KG1 (cell line): ENCODE measurements at places on chromosomes 7 and 10.

GRCh38 chr7:23700046-23700445 is 10.0 kb upstream of the STK31 start:
- no peak for DNase-seq

- no peak for DNase-seq
These were observed 15.4 kb downstream of the LRRC27 start for GRCh38 chr10:132347211-132347930.

DNA sequence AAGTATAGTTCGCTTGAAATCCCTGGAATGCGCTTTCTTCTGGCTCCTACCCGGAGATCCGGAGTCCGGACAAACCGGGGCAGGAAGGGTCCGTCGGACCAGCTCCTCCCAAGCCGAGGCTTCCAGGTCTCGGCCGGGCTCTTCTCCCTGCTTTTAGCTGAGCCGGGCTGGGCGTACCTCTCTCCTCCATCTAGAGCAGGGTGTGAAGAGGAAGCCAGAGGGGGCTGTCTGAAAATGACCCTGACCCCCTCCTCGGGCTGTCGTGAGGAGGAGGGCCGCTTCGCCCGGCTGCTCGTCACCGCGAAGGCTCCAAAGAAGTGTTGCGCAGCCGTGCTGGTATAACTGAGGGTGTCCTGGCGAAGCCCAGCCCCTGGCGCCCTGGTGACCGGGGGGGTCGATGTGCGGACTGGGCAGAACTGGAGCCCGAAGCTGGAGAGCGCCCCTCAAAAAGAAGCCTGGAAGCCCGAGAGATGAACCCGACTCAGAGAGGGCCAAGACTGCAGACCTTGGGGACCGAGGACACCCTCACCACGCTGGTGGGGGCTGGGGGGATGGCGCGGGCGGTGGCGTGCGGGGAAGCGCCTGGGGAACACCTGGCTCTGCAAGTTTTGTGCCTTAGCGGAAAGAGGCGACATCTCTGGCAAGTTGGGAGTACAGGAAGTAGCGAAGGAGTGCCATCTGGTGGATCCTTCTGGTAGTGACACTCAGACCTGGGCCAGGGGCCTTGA is 5.7 kb downstream of the KAZALD1 start:
- DNase-seq = peak; percentile 50

- no peak for DNase-seq
These were observed 52.8 kb downstream of the ABLIM1 start for GRCh38 chr10:114605155-114605797.

DNA sequence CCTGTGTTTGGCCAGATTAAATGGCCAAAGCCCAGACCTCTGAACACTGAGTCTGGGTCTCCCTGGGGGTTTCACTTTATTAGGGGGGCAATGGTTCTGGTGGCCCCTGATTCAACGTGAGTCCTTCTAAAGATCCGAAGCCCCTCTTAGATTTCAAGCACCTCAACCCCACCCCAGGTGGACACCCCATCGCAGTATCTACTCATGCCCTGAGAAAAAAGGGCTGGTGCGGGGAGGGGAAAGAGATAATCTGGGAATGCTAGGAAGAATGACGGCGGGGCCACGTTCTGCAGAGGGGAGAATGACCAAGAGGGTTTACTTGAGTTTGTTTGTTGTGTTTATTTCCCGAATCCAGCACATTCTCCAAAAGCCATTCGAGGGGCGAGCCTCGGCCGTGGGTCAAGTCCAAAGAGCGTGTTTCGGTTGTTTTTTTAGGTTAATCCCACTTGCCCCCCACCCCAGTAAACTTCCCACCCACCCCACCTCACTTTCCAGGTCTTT is 832 bp downstream of the PDLIM1 start:
- DNase-seq = no peak

GRCh38 chr10:3948843-3949242 is 163.8 kb upstream of the KLF6 start:
- peak; percentile 13 for DNase-seq

DNA sequence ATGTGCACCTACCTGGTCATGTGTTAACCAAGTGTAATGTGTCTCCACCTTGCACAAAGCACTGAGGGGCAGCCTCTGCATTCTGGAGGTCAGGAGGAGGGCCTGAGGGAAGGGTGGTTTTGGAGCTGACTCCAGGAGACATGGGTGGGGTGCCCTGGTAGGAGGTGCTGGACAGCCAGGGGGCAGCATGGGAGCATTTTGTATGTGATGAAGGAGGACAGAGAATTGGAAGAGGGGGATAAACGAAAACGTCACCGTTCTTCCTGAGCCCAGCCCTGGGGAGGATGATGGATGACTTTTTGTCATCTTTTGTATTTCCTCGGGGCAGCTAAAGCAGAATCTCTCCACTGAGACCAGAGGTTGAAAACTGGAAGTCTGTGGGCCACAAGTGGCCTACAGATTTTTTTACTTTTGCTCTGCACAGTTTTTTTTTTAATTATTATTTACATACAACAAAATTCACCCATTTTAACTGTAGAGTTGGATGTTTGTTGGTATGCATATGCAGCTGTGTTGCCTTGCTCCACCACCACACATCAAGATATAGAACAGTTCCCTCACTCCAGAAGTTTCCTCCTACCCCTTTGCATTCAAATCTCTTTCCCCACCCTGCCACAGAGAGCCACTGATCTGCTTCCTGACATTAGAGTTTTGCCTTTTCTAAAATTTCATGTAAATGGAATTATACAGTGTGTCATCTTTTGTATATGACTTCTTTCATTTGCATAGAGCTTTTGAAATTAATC is 242.5 kb downstream of the VTI1A start:
- no peak for DNase-seq

- no peak for DNase-seq
These were observed 17.5 kb upstream of the PLAU start for GRCh38 chr10:73893426-73893825.

- no peak for DNase-seq
These were observed 143.3 kb downstream of the DGKI start for GRCh38 chr7:137703291-137704010.

GRCh38 chr7:137882261-137882668 is 35.5 kb upstream of the DGKI start:
- DNase-seq = no peak

GRCh38 chr10:109769966-109770365 is 153.3 kb downstream of the XPNPEP1 start:
- no peak for DNase-seq

- DNase-seq = peak; percentile 15
These were observed 140.0 kb downstream of the ITGB8 start for GRCh38 chr7:20470726-20471125.

DNA sequence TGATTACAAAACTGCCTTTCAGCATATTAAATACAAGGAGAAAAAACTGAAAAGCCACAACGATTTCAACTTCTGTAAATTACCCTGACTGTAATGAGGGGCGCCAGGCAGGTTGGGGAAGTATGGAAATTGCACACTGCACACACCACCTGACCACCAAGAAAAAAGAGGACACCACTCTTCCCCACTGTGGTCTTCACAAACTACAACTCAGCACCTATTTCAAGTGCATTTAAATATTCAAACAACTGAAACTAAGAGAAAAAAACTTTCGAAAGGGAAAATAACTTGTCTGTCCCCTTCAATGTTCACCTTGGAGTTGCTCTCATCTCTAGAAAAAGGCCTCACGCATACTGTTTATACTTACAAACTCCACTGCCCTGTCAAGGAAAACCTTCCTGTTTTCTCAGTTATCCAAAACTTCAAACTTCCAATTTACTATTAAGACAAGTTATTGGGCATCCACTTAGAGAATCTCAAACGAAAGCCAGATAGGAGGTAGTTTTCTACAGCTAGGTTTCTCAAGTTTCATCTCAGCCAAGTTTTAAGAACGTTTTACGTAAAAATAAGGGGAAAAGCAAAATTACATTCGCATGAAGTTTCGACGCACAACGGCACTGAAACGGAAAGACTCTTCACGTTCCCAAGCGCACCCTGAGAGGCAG is 1.4 kb downstream of the LARP4B start:
- DNase-seq = peak; percentile 35

DNA sequence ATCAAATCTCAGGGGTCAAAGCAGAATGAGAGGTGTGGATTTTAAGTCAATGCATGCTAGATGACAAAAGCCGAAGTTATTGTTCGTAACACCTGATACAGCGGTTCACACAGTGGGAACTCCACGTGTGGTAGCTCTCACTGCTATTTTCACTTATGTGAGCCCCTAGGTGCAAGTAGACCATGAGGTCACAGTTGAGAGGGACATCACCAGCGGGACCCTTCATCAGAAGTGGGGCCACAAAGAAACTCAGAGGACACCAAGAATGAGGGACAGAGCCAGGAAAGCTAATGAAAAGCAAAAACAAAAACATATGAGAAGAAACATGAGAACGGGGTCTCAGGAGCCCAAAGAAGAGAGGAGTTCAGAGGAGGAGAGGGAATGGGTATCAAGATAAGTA is 63.5 kb downstream of the ADAM12 start:
- no peak for DNase-seq

- DNase-seq = no peak
These were observed 34.2 kb downstream of the CYP17A1 start for GRCh38 chr10:102802920-102803534.

DNA sequence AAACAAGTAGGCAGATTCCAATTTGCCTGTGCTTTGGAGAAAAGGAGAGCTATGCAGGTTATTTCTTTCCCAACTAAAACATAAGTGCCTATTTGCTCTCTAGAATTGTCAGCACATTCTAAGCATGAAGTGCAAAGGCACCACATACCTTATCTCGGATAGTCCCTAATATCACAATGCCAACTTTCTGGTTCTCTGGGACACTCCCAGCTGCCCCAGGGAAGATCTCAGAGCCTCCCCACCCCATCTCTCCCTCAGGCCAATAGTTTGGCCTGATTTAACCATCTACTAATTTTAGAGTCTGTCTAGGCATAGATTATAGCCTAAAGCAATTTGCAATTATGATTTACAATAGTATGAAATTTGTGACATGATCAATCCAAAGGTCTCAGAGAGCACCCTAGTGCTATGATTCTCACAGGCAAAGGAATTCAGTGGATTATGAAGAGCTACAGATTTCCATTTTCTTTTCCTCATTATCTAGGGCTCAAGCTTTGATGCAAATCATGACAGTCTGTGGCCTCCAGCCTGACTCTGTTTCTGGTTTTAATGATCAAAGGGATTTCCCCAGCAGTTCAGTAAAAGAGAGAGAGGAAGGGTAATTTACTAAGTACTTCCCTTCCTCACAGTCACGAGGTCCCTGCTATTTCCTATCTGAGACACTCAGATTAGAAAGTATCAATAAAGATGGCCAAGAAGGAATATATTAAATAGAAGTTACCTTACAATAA is 29.0 kb upstream of the IL6 start:
- no peak for DNase-seq

DNA sequence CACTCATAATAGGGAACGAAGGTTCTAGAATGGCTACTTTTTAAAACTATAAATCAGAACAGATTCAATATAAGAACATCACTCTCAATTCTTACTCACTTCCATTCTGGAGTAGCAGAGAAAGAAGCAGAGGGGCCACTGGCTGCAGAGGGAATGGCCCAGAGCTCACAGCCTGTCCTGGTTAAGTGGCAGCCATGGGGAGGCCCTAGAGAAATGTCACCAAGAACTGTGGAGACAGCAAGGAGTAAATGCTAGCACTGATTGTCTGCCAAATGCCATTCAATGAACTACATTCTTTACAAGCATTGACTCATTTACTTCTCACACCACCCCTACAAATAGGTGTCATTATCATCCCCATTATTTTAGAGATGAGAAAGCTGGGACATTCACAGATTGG is 74.6 kb upstream of the KCNMA1 start:
- no peak for DNase-seq

DNA sequence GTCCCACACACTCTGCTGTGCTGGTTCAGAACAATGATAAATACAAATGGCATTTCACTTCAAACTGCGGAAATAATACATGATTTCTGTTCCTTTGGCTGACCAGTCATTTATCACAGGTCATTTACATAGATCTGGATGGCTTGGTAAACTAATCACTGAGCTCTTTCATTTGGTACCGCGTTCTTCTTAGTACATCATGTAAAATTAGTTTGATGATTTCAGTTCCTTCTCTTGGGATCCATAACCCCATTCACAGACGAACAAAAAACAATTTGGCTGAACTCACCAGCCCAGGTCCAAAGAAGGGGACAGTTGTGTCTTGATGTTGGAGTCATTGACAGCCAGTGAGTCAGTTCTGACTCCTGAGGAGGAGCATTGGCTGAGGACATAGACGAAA is 689.8 kb downstream of the INHBA start:
- no peak for DNase-seq

DNA sequence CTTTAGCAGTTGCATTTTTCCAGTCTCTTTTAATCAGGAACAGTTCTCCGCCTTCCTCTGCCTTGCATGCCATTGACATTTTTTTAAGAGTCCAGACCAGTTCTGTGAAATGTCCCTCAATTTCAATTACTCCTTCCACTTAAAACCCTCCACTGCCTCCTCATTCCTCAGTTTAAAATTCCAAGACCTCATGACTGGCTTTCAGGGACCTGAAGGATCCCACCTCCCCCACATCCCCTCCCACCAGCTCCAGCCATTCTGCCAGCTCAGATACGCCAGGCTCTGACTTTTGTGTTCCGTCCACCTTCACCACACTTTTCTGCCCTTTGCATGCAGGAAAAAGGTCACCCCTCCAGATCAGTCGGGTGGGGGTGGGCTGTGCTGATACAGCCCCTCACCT is 8.7 kb downstream of the TNRC18 start:
- no peak for DNase-seq

DNA sequence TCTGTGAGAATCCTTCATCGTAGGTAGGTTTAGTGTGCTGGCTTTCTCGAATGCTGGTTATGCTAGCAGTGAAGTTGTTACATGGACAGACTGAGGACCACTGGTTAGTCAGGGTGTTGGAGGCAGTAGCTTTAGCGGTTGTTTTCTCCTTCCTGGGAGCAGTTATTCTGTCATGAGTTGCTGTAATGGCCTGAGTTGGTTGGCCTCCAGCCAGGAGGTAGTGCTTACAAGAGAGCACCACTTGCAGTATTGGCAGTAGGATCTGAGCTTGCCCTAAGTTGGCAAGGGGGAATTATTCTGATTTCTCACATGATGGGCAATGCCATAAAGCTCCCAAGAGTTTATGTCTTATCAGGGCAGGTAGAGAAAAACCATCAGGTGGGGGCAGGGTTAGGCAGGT is 58.0 kb downstream of the IPMK start:
- no peak for DNase-seq

DNA sequence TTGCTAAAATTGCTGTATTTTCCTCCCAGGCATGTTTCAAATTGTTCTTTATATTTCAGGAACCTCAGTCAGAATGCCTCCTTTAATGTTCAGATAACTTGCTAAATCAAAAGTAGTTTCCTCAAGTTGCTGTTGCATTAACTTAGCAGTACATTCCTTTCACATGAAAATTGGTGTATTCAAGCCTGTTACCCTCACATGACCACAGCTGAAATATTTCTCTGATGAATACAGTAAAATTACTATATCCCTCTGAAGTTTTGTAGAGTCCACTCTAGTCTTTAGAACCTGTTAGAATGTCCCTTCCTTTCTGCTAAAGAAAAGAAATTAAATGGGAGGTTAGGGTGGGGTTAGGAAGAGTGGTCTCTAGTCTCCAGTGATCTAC is 24.5 kb upstream of the C1GALT1 start:
- DNase-seq = no peak

GRCh38 chr10:49664006-49664841 is 15.2 kb upstream of the C10orf53 start:
- DNase-seq = no peak

GRCh38 chr10:1126461-1126860 is 70.3 kb downstream of the WDR37 start:
- DNase-seq = no peak
